ENCODE measurements at places on chromosomes 13 and 19. TPM values are rescaled to one million over a fixed set of nuclear protein-coding genes. Genes with fewer than 3 reads are reported as not detected.

GRCh38 chr13:107447591-107447990, 767.7 kb downstream of the LIG4 start:
- no peak for DNase-seq

- DNase-seq = no peak
Measured at GRCh38 chr19:29668746-29669609, 3.7 kb downstream of the PLEKHF1 start.

DNA sequence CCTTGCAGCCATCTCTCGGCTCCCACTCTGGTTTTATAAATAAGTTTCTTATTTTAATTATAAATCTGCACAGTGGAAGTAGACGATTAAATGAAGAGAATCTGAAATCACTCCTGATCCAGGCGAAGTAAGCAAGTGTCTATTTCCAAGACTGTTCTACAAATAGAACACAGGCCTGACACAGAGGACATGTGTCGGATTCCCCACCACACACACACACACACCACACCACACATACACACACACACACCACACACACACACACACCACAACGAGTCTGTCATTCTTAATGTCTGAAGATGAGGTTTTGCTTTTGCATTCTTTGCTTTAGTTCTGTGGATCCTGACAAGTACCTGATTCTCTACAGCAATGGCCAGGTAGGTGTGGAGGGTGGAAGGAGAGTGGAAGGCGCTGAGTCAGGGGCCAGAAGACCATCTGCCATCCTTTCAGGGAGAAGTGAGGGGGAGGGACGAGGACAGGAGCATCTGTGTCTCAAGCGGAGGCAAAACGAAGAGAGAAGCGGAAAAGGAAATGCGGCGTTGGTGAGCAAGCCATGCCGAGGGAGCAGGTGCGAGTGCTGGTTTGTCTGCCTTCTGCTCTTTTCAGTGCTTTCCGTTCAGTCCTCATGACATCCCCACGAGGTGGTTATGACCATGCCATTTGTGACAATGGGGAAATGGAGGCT, 110.2 kb downstream of the TEX26 start:
- DNase-seq = no peak

The ZNF534 gene
- not detected for total RNA-seq

The RHPN2 gene
- 5.4 TPM for total RNA-seq

The ATP4A gene
- not detected for total RNA-seq
